Stimulated activated CD4-positive, alpha-beta T cell treated with anti-CD3 and anti-CD28 coated beads, Interleukin-15, amount 100 ng/mL, for 24 hours (primary cell): ENCODE measurements at places on chromosomes 11 and 22.

DNA sequence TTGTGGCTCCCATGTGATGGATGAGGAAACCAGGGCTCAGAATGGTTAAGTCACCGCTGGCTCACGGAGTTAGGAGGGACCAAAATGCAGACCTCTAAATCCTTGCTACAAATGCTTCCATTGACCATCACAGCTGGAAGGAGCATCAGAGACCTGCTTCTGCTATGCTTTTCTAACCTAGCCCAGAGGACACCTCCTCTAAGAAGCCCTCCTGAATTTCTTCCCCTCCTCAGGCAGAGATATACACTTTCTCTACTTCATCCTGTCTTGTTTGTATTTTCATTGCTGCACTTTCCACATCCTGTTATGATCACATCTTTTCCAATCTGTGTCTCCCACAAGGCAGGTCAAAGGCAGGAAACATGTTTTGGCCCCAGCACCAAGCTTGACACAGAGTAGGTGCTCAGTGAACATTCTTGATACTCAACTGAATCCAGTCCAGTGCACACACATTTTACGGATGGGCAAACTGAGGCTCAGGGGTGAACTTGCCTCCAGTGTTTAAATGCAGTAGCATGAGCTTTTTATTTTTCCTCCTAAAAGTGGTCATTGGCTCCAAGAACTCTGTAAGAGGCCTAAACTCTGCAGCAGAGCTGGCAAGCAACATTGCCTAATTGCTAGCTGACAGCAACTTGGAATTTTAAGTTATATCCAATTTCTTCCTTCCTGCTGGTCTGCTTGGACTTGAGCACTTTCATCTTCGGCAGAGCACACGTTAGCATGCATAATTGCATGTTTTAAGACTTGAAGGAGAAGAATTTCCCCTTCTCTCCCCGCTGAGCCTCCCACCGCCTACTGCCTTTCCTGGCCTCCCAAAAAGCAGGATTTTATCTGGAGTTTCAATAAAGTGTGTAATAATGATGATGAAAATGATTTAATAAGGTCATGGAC lies 12.7 kb downstream of the SCUBE1 start:
- no peak for DNase-seq

GRCh38 chr11:99545616-99546015 lies 524.9 kb downstream of the CNTN5 start:
- no peak for DNase-seq

DNA sequence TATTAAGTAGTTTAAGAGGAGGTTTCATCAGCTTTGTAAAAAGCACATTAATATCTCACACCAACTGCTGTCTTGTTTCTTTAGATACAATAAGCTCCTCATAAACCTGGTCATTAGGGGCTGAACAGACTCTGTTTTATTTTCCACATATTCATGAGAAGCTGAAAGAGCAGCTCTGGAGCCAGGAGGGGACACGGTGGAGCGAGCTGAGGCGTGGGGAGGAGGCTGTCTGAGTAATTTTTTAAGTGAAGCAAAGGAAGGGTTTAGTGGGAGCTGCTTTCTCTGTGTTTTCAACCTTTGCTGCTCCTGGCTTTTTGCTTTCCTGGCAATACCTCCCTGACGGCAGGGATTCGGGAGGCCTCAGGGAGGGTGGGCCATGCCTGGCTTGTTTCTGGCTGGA lies 67.0 kb upstream of the EIF3D start:
- DNase-seq: no peak

DNA sequence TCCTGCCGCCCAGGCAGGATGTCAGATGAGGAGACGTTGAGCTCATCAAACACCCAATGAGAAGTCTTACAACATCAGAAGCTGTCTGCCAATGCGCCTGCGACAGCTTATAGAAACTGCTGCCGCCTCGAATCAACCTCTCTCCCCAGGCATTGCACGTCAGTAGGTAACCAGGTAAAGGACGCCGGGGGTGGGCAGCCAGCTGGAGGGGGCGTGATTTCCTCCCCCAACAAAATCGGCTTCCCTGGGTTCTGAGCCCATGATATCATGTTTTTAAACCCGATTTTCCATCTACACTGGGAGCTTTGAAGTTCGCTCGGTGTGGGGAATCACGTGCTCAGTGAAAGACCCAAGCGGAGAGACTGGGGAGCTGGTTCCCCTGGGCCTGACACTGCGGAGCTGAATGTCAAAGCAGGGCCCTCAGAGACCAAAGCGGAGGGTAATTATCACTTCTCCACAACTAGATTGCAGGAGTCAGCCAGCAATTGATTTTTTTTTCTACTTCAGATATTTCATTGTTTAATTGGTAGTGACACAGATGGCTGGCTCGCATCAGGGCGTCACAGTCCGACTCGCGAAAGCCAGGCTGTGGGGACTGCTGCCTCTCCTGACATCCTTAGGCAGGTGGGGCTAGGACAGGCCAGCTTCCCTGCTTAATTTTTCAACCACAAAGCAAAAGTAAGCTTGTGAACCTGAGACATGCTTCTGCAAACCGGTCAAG lies 15.4 kb downstream of the FAM83F start:
- peak; percentile 34 for DNase-seq

DNA sequence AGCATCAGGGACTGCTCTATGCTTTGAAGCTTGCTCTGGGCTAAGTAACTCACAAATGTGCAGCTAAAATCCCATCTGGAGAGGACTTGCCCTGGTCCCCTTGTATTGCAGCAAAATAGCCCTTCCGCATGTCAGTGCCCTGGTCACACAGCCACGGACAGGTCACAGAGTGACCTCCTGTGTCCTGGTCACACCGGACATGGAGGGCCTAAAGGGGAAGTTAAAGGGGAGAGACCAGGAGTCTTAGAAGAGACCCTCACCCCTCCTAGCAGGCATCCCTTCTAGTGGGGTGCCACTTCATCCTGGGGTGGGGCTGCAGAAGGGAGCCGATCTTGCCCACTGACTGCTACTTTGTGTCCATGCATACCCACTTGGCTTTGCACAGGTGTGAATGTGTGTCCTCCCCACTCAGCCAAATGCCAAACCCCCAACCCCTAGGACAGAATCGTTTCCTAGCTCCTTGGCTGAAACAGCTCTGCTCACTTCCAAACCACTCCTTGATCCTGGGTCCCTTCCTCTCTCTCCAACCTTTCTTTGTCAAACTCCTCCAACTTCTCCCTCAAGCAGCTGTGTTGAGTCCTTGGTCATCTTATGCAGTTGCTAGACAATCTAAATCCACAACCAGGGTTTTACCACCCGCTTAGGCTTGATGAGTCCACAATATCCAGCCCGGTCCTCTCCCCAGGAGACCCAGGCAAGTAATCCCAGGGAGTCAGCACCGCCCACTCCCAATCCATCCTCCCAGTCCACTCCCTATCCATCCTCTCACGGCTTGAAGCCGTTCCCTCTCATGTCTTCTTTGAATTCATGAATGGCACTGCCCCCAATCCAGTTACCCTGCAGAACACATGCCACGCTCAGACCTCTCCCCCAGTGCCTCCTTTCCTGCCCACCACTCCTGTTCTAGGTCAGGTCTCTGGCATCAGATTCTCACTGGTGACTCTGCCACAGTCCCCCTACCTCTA lies 3.3 kb upstream of the FXYD6 start:
- no peak for DNase-seq

- peak; percentile 27 for DNase-seq
These were observed 156.4 kb downstream of the ATG16L2 start for GRCh38 chr11:72970557-72971118.

GRCh38 chr11:77151804-77152509 lies 23.9 kb downstream of the MYO7A start:
- DNase-seq: peak; percentile 77

DNA sequence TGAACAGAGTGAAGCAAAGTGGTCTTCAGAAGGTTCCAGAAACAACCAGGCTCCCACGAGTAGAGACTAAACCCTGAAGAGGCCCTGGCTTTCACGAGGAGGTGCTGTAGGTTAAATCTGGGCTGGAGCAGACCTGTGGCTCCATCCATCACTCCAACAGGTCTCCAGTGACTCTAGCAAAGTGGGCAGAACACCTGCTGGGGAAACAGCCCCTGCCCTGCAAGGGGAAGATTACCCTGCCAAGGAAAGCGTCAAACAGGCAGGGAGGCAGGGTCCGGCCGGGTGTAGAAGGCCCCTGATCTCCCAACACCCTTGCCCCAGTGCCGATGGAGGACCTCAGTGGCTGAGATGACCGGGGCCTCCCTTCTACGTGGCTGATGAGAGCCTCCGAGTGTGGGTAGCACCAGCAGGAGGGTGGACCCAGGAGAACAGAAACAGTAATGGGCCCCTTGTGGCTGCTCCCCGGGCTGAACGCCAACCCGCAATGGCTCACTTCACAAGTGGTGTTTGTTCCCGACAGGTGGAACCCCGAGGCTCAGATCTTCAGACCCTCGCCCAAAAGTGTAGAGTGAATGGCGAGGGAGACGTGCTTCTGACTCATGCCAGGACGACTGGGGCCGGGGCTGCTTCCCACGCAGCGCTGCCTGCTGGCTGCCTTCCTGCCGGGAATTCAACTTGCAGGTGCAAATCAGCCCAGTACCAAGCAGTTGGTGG lies 112.0 kb downstream of the SHANK2 start:
- no peak for DNase-seq

DNA sequence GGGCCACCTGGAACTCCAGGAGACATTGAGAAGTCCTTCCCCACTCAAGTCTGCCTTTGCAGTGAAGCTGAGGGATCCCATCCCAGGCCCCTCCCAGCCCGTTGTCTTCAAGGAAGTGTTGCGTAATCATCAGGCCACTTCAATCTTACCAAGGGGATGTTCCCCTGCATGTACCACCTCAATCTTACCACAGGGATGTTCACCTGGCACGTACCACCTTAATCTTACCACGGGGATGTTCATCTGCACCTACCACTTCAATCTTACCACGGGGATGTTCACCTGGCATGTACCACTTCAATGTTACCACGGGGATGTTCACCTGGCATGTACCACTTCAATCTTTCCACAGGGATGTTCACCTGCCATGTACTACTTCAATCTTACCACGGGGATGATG lies 108.0 kb upstream of the SYN3 start:
- no peak for DNase-seq

GRCh38 chr11:97332271-97332670 lies 942.5 kb downstream of the JRKL start:
- no peak for DNase-seq

GRCh38 chr22:40348025-40348658 lies 1.8 kb downstream of the ADSL start:
- peak; percentile 72 for DNase-seq

GRCh38 chr11:102186551-102187191 lies 76.4 kb downstream of the YAP1 start:
- DNase-seq: no peak

DNA sequence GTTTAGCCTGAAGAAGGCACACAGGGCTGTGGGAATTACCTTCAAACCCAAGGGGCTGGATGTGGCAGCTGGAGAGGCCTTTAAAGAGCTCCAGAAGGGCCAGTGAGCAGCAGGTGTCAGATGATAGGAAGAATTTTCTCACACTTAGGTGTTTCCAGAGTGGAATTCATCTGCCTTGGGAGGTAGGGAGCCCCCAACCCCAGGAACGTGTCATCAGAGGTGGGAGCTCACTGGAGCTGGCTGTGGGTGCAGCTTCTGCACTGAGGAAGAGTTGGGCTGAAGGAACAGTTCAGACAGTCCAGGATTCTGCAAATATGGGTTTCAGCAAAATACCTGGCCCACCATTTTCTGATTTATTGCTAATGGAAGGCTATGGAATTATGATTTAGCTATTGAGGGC lies 119.5 kb upstream of the LMO1 start:
- no peak for DNase-seq

DNA sequence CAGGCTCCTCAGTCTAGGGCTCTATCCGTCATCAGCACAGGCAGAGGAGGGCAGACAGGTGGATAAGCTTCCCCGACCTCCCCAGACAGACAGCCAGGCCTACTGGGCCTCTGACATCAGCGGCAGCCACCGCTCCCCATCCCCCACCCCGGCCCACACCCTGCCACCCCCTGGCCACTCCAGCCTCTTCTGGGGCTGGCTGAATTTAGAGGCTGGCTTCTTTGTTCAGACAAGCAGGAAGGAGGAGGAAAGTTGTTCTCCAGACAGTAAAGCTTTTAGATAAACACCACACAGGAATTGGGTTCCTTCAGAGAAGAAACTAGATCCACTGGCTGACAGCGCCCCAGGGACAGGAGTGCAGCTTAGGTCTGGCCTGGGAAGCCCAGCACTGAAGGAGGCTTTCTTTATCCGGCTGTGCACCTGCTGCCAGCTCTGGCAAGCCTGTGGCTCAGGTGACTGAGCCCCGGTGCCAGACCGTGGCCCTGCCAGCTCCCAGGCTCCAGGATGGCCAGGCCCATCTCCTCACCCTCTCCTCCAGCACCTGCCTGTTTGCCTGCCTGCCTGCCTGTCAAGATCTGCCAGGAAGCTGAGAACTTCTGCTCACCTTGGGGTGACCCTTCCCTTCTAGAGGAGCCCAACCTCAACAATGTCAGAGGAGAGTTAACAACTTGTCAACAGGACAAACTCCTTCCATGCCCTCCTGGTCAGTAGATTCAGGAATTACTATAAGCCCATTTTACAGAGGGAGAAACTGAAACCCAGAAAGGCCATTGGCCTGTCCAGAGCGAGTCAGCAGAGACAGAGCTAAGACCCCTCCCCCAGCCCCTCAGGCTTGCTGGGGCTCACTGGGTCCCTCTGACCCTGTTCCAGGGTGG lies 44.0 kb upstream of the KLHL35 start:
- DNase-seq: no peak

DNA sequence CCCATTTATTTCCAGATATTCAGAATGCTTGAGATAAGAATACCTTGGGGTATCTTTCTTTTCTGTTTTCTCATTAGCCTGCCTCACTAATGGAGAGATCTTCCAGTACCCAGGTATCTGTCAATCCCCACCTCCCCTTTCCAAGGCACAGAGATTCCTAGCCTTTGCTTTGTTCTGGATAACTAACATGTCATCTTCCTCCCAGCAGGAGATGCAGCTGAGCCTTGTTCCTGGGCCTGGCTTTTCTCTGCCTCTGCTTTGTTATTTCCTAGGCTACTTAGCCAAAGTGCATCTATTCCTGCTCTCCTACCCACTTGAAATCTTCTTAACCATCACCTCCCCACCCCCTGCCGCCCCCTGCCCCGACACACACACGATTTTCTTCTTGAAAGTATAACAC lies 297.1 kb downstream of the NELL1 start:
- no peak for DNase-seq

DNA sequence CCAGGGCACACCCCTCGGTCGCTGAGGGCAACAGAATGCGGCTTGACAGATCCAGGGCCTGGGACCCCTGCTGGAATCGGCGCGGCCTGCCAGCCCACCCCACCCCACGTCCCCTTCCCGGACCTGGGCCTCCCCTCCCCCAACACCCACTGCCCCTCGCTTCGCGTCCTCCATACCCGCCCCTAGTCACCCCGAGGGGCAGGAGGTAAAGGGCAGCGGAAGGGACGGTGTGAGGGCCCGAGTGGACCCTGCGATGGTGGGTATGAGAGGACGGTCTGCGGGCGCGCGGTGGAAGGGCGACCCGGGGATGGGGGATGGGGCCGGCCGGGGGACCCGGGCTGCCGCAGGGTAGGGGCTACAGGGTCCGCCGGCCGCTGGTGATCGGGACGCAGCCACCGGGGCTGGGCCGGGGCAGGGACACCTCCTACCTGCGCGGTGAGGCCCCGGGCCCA lies 311 bp downstream of the APBB1 start:
- peak; percentile 37 for DNase-seq

DNA sequence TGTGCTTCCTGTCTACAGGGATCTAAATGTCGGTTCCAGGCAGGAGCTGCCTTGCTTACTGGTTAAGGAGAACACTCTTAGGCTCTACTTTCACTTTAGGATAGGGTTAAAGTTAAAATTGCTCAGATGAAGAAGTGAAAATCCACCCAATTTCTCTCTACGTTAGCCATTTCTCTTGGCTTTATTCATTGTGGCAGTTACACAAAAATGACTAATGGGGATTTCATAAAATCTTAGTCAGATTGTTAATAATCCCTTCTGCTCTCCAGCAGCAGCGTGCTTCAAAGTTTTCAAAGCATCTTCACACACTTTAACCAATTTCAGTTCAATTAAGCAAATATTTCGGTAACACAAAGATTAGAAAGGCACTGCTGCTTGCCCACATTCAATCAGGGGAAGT lies 58.4 kb upstream of the RCN1 start:
- no peak for DNase-seq
